ENCODE measurements at places on chromosomes 2 and 18.

- no peak for DNase-seq
Observed at GRCh38 chr2:33412920-33413319, 63.5 kb upstream of the RASGRP3 start.

GRCh38 chr2:240128608-240129145, 7.4 kb downstream of the COPS9 start:
- DNase-seq: no peak

DNA sequence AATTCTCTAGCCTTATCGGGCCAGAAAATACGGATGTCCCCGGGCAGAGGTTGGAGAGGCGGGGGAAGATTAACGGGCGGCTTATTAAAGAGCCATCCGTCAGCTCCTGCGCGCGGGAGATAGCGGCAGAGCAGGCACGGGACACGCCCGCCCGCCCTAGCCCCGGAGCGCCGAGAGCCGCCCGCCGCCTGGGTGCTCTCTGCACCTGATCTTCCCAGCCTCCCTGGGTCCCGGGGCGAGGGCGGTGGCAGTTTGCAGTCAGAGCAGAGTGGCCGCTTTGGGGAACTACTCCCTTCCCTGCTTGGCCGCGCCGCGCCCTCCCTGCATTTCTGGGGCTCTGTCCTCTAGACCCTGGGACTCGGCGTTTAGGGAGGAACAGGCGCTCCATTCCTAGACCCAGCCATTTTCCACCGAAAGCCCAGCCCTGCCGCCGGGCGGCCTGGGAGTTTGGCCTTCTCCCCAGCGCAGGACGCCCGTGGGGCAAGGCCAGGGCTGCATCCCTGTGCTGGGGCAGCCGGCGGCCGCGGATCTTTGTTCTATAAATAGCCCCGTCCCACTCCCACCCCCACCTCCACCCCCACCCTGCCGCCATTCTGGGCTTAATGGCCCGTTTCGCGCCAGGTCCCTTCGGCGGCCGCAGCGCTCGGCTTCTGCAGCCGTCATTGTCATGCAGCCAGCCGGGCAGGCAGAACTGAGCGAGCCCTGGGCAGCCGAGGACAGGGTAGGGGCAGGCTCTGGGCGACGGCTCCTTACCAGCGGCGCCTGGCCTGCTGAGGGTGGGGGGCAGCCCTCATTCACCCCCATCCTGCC, 6.6 kb downstream of the GAD1 start:
- no peak for DNase-seq

- DNase-seq: no peak
Observed at GRCh38 chr18:75752740-75753263, 325.3 kb upstream of the SMIM21 start.

DNA sequence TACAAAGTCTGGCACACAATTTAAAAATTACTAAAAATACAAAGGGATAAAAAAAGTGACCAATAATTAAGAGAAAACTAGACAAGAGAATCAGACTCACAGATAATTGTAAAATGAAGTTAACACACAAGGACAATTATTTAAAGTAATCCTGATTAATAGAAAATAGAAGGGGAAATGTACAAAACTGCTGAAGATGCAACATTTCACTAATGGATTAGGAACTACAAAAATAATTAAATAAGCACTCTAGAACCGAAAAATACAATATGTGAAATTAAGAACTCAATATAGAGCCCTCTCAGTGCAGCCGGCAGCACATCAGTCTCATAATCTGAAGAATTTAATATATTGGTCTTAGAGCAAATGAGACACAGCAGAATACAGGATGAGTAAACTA, 24.6 kb downstream of the HYCC2 start:
- DNase-seq: no peak

DNA sequence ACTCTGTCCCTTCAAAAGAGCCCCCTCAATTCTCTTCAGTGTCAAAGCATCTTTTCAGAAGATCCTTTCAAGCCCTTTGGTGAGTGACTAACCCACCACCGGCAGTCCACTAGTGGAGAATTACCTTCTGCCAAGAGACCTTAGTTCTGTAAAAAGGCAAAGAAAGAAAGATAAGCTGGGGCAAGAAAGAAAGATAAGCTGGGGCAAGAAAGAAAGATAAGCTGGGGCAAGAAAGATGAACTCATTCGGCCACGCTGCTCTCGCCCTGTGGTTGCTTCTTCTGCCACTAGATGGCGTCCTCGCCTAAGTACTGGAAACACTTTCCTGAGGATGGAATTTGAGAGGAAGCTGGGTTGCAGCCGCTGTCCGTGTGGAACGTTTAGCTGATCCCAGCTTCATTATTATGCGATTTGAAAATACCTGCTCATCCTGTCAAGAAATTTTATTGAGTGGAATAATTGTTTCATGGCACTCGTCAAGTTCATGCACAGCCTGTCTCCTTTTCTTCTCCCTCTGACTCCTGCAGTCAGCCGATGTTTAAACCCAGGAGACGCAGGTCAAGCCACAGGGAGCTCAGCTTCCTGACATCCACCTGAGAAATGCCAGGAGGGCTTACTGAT, 17.3 kb upstream of the ANXA4 start:
- peak; percentile 86 for DNase-seq

- DNase-seq: peak; percentile 41
Observed at GRCh38 chr2:234335661-234336228, 161.1 kb downstream of the ARL4C start.

DNA sequence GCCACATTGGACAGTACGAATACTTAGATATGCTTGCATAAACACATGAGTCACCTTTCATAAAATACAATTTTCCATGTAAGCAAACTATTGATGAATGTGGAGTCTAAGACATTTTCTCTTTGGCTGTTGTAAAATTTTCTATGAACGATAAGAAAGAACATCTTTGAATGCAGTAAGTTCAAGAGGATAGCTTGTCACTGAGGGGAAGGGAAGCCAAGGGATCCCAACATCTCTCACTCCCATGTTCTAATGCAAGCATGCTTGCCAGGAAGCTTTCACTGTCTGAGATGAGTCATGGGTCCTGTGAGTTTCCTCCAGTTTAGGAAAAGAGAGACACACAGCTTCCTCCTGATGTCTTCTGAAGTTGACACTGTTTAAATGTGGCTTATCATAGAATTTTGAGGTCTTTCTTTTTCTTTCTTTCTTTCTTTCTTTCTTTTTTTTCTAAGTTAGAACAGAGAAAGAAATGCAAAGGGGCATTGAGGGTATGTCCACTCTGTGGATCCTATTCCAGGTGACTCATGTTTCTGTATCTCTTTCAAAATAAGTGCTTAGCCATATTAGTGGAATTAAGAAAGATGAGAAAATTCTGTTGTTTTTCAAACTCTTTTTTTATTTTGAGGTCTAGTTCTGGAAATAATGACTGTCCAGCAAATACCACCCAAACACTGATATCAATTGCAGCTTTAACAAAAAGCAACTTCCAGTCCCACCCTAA, 146.6 kb downstream of the RDH14 start:
- DNase-seq: no peak

GRCh38 chr2:225468131-225468530, 68.6 kb downstream of the NYAP2 start:
- DNase-seq: no peak

GRCh38 chr2:223619486-223620129, 17.4 kb upstream of the SCG2 start:
- DNase-seq: no peak

- DNase-seq: no peak
Observed at GRCh38 chr2:18927525-18928232, 338.3 kb upstream of the NT5C1B start.

GRCh38 chr18:3132700-3133099, 87.1 kb downstream of the MYOM1 start:
- DNase-seq: no peak

- no peak for DNase-seq
Observed at GRCh38 chr2:235478609-235479008, 15.2 kb upstream of the AGAP1 start.

GRCh38 chr2:111236025-111236424, 115.3 kb downstream of the BCL2L11 start:
- DNase-seq: no peak

GRCh38 chr2:151767536-151767935, 33.3 kb upstream of the NEB start:
- DNase-seq: no peak

DNA sequence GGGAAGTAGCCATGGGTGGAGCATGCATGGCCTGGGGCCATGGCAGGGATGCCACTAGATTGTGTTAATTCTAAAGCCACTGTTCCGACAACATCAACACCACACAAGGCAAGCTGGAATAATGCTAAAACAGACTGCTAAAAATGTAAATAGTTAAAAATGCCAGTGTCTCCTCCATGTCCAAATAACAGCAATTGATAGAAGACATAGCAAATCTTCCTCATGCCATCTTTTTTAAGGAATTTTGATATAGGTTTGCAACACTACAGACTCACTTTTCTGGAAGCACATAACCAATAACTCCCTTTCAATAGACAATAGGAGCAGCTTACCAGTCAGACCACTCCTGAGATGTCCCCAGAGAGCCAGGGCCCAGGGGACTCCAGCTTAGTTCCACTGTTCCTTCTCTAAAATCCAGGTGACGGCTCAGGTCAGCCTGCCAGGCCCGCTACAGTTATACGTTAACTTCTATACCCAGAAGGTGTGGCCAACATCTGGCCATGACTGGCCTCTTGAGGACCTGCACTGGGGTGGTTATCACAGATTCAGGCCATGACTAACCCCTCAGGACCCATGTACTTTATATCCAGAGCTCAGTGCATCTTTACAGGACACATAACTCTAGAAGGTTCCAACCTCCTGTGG, 20.3 kb downstream of the TUBB6 start:
- DNase-seq: no peak

DNA sequence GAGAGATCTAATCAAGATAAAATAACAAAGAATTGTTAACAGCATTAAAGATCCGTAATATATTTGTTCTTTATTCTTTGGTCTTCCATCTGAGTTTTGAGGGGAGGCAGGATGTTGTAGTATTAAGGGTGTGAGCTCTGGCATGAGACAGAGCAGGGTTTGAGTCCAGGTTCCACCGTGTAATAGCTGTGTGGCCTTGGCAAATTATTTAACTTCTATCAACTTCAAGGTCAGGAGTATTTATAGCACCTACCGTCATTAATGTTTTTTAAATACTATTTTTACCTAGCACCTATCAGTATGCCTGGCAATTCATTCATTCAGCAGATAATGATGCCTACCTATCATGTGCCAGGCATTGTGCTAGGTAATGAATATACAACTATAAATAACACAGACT, 180.1 kb upstream of the NABP1 start:
- no peak for DNase-seq

- no peak for DNase-seq
Observed at GRCh38 chr2:119419803-119420508, 11.7 kb upstream of the TMEM37 start.

DNA sequence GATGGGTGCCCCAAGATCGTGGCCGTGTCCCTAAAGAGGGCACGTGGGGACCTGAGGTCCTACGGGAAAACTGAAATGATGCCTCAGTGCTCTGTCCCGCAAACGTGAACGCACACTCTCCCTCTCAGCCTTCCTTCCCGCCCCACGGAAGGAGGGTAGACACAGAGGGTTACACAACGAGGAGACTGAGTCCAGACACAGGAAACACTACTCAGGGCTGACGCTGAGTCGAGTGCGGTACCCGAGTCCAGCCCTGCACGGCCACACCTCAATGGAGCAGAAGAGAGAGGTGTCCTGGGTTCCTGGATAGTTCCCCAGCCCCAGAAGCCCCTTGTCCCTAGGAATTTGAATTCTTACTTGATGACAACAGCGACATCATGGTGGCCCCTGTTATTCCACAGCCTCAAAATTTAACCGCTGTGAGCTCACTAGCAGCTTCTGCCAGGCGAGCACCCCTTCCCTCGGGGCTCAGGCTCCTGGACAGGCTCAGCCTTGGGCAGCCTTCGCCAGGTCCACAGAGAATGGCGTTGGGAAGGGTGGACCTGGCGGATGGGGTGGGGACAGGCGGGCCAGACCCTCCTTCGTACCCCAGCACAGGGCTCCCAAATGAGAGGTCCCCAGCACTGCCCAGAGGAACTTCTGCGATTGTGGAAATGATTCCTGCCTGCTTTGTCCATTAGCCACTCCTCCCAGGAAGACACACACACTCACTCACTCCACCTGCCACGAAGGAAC, 980 bp upstream of the RNPEPL1 start:
- DNase-seq: peak; percentile 29

DNA sequence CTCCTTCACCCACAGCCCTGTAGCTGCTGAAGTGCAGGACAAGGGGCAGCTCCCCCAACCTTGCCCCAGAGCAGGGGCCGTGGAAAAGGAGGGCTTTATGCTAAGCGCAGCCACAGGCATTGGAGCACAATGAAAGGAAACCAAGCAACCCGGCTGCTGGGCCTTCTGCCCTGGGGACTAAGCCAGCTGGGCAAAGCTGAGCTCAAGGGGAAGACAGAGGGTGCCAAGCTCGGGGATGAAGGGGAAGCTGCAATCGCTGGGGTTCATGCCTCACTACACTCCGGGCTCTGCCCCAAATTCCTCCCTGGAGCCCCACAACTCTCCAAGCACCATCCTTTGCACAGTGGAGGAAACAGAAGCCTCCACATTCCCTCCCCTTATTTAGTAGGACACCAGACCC, 12.4 kb downstream of the SFXN5 start:
- no peak for DNase-seq

GRCh38 chr2:167925758-167926157, 321.6 kb downstream of the STK39 start:
- no peak for DNase-seq

DNA sequence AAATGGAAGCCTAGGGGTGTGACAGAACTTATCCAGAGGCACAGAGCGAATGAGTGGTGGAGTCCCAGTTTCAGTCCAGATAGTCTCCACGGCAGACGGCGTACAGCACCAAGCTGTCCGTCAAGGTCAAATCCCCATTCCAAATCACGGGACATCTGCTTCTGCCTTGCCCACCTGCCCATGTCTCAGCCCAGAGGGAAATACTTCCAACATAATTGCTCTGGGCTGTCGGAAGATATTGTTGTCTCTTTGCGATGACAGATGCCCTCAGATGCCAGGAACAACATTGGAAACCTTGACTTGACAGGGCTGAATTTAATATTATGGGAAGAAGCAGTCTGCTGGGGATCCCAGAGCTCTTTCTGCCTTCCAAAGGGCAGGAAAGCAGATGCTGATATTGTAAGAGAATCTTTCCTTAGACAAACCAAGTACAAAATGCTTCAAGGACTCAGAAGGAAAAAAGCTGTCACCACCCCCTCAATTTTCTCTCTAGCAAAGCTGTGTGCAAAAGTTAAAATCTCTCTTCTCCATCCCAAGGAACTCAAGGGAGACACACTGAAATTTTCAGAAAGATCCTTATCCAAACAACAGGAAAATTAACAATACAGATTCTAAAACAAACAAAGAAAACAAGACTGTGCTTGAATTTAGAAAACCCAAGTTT, 364.0 kb downstream of the LRATD1 start:
- DNase-seq: no peak

- DNase-seq: no peak
Observed at GRCh38 chr2:28463893-28464292, 32.0 kb upstream of the PLB1 start.

- DNase-seq: peak; percentile 99
Observed at GRCh38 chr2:207710814-207711740, at the start of gene CCNYL1. CCNYL1 (plus strand) TSS chr2:207711640; CDS start chr2:207711897, 257 bp downstream.

GRCh38 chr2:236882930-236883329, 202.8 kb upstream of the COPS8 start:
- DNase-seq: no peak

DNA sequence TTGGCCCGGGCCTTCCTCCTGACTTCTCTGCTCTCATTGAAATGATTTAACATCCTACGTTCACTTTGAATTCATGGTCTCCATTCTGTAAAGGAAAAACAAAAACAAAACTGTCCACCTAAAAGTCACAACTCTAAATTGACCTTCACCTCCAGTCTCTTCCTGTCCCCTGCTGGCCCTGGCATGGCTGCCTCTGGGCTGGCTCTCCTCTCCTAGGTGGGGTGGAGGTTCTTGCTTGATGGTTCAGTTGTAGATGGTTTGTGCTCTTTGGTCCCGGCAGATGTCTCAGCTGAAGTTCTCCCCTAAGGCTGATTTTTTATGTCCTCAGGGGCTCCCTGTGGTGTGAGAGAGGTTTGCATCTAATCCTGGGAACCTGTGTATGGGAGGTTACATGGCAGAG, 121.1 kb downstream of the ACKR3 start:
- DNase-seq: no peak

Measured in activated naive CD4-positive, alpha-beta T cell treated with Interleukin-2 at 50 U/mL for 16 hours (primary cell).